Activated CD8-positive, alpha-beta T cell treated with anti-CD3 and anti-CD28 coated beads, Interleukin-2, amount 10 ng/mL, durations not matched to agents 7 days and 5 days (primary cell): ENCODE measurements at places on chromosomes 3 and 15. TPM values are rescaled to one million over a fixed set of nuclear protein-coding genes. Genes with fewer than 3 reads are reported as not detected.

ALG1L2 gene
- 0.90 TPM for total RNA-seq

- no peak for DNase-seq
- peaks cover 26% of the 10 kb centered on the region for H3K4me1 ChIP-seq
- H3K4me3 ChIP-seq: no peak overlapping the region
- H3K27me3 ChIP-seq: no peaks in the 10 kb centered on the region
These were observed 3.2 kb upstream of the APEH start for GRCh38 chr3:49670940-49671290.

GRCh38 chr15:60720086-60720485, 241.1 kb upstream of the ICE2 start:
- no peaks in the 10 kb centered on the region for H3K36me3 ChIP-seq
- H3K27me3 ChIP-seq: peaks cover 8% of the 10 kb centered on the region
- peaks cover 31% of the 10 kb centered on the region for H3K4me1 ChIP-seq

ROPN1B gene
- not detected for total RNA-seq

DNA sequence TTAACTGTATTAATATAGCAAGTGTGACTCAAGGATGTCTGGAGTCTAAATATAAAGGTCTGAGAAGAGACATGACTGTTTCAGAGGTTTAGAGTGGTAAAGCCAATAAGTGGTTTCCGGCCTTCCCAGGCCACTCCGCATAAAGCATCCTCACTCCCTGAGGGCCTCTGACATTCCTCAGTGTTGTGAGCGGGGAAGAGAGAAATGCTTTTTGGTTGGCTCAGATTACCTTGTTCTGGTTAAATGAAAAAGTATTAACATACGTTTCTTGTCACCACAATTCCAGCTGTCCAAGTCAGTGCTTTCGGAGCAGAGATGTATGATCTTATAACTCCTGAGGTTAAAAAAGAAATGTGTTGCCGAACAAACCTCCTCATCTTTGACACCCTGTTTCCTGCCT, 103.8 kb downstream of the RBMS3 start:
- no peaks in the 10 kb centered on the region for H3K36me3 ChIP-seq
- H3K27me3 ChIP-seq: no peaks in the 10 kb centered on the region
- peaks cover 3% of the 10 kb centered on the region for H3K4me1 ChIP-seq
- no peak for DNase-seq
- no peak overlapping the region for H3K4me3 ChIP-seq

DNA sequence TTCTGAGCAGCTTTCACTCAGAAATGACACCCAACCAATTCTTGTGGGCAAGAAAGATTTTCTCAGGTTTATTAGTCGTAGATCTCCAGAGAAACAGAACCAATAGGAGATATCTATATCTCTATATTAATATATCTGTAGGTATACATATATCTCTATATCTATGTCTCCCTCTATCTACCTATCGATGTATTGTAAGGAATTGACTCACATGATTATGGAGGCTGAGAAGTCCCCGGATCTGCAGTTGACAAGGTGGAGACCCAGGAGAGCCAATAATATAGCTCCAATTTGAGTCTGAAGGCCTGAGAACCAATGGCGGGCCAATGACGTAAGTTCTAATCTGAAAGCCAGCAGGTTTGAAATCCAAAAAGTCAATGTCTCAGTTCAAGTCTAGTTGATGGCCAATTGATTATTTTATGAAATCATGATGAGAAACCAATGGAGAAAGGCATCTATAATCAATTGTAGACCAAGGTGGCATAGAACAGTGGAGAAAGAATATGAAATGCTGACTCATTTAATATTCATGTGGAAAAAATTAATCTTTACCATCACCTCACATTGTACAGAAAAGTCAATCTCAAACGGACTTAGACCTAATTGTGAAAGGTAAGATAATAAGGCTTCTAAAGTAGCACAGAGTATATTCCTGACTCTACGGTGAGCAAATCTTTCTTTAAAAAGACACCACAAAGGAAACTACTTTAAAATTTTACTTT, 65.6 kb upstream of the CHRNA7 start:
- no peaks in the 10 kb centered on the region for H3K4me1 ChIP-seq
- no peak for DNase-seq
- no peak overlapping the region for H3K27ac ChIP-seq
- no peaks in the 10 kb centered on the region for H3K36me3 ChIP-seq
- H3K27me3 ChIP-seq: peaks cover 4% of the 10 kb centered on the region
- H3K4me3 ChIP-seq: no peak overlapping the region

NR2E3 gene
- not detected for total RNA-seq

DNA sequence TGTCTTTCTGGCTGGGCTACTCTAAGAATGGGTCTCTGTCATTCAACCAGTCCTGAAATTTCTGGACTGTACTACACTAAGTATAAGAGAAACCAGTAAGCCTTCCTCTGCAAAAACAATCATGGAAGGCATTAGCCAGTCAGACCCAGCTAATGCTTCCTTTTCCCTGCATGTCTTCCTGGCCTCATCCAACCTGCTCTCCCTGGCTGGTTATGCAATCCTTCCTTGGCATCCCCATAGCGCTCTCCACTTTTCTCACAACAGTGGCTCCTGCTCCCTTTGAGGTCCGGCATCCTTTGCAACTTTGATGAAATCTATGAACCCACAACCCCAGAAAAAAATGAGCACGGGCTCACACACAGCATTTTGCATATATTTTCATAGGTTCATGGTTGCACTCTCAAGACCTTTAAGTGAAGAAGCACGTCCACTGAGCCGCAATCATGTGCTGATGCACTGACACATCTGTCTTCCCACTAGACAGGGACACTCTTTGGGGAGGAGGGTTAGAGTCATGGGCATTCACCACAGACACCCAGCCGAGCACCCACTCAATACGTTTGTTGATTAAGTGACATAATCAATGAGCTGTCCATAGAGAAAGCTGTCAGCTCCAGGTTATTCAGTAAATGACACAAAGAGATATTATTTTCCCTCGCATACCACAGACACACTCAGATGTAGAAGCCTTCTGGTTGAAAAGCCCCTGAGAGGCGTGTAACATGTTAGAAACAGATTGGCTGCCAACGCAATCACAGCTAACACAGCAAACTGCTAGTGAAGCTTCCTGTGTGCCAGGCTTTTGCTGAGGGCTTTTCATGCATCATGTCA, 66.7 kb downstream of the PLD1 start:
- H3K4me3 ChIP-seq: no peak overlapping the region
- no peak overlapping the region for H3K27ac ChIP-seq
- peaks cover 5% of the 10 kb centered on the region for H3K27me3 ChIP-seq
- DNase-seq: no peak

AQP9 gene
- not detected for total RNA-seq

A4GNT gene
- not detected for total RNA-seq

ADCY5 gene
- not detected for total RNA-seq

DNA sequence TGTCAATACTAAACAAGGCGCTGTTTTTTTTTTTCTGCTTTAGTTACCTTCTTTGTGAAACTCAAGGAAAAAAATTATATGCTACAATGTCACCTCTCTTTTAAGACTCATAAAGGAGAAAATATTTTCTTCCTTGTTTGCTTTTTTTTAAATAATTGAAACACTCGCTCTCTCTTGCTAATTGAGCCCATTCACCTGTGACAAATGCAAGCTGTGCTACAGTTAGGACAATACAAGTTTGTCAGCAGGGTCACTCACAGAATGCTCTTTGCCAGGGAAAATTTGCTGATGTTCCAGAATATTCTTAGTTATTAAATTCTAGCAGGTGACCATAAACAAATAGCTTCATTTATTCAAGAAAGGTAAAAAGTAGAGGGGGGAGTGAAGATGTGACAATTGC, 375.9 kb upstream of the DPPA4 start:
- H3K27me3 ChIP-seq: peaks cover 11% of the 10 kb centered on the region
- no peak for DNase-seq
- no peaks in the 10 kb centered on the region for H3K36me3 ChIP-seq
- no peaks in the 10 kb centered on the region for H3K4me1 ChIP-seq

SPATA16 gene
- not detected for total RNA-seq

NEIL1 gene
- total RNA-seq: 3.2 TPM

AADACL2 gene
- not detected for total RNA-seq

DNA sequence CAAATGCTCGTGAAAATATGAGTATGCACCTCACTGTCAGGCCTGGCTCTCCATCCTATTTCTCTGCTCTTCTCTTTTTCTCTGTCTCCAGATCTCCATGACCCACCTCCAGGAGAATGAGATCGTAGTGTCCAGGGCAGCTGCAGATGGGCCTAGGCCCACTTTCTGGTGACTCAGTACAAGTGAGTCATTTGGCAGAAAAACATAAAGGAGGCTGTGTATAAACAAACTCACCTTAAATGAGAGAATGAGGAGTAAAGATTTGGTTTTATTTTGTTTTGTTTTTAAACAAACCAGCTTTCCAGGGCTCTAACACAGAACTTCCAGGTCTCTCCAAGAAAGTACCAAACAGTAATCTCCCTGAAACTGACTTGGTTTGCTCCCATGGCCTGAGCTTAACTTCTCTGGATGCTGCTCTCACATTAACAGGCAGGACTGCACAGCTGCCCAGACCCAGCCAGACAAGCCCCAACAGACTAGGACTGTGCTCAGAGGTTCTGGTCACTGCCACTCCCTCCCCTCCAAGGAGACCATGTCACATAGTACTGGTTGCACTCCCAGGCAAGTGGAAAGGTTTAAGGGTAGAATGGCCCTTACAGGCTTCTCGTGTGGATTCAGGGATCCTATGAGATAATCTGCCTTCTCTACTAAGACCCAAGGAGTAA, 1.5 kb upstream of the HEG1 start:
- DNase-seq: no peak
- H3K27ac ChIP-seq: no peak overlapping the region
- H3K4me1 ChIP-seq: peaks cover 45% of the 10 kb centered on the region
- peaks cover 24% of the 10 kb centered on the region for H3K27me3 ChIP-seq
- peaks cover 17% of the 10 kb centered on the region for H3K36me3 ChIP-seq
- no peak overlapping the region for H3K4me3 ChIP-seq

ALDH1L1 gene
- total RNA-seq: not detected

- H3K4me1 ChIP-seq: no peaks in the 10 kb centered on the region
- no peak for DNase-seq
- H3K4me3 ChIP-seq: no peak overlapping the region
- no peaks in the 10 kb centered on the region for H3K36me3 ChIP-seq
- H3K27me3 ChIP-seq: no peaks in the 10 kb centered on the region
- H3K27ac ChIP-seq: no peak overlapping the region
These were observed 31.7 kb upstream of the FAM3D start for GRCh38 chr3:58698246-58698645.
